Thymus (tissue), 14 donors: ENCODE measurements at places on chromosomes 13 and 19. TPM values are rescaled to one million over a fixed set of nuclear protein-coding genes. Genes with fewer than 3 reads are reported as not detected.

- DNase-seq = peak; percentile 9
These were observed 8.5 kb upstream of the LSR start for GRCh38 chr19:35240327-35240726.

The PTGER1 gene
- not detected for total RNA-seq

DNA sequence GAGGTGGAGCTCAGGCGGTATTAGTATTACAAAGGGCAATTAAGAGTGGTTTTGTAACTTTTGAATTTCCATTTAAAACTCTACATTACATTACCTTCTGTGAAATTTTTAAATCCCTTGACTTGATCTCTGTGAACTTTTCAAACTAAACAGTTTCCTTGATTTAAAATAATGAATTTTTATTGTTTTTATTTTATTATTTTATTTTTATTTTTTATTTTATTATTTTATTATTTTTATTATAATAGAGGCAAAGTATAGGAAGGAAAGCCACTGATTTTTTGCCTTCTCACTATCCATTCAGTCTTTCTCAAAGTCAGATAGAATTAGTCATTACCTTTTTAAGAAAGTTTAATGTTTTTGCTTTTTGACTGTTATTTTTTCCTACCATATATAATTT, 1248.1 kb upstream of the SLC10A2 start:
- DNase-seq = no peak

DNA sequence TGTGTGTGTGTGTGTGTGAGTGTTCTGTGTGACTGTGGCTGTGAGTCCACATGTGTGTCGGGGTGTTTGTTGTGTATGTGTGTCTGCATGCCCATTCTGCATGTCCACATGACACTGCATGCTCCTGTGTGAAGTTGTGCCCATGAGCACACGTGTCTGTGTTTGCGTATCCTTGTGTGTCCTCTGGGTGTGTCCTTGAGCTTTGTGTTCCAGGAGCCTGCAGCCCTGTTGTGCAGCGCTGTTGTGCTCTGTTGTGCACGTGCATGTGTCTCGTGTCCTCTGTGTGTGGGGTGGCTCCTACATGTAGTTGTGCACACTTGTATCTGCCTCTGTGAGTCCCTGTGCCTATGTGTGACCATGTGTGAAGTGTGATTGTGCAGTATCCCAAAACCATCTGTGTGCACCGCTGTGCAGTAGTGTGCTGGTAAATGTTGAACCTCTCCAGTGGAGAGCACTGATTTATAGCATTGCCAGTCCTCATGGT, 2.2 kb upstream of the ARHGEF18 start:
- DNase-seq = no peak

DNA sequence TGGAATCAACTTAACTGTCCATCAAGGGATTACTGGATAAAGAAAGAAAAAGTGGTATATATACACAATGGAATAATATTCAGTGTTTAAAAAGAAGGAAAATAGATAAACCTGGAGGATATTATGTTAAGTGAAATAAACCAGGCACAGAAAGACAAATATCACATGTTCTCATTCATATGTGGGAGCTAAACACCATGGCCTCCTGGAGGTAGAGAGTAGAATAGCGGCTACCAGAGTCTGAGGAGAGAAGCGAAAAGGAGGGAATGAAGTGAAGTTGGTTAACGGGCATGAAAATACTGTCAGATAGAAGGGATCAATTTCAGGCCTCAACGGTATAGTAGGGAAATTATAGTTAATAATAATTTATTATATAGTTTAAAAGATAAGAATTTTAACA, 147.5 kb upstream of the OBI1 start:
- DNase-seq = no peak

DNA sequence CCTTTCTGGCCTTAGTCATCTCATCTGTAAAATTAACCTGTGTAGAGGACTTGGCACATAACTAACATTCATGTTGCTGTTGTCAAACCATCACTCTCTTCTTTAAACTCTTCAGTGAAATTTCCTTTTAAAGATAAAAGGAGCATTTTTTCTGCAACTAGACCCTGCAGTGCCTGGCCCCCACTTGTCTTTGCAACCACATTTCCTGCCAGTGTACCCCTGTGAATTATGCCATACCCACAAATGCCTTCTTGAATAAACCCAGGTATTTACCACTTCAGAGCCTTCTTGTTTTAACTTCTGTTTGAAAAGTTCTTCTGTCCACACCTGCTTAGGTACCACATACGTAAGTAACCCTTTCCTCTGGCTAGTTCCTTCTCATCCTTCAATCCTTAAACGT, 118.8 kb downstream of the CDK8 start:
- DNase-seq = peak; percentile 26

GRCh38 chr13:29721766-29722165, 126.3 kb upstream of the SLC7A1 start:
- no peak for DNase-seq
